Stimulated activated CD4-positive, alpha-beta T cell treated with anti-CD3 and anti-CD28 coated beads, Interleukin-1b, Interleukin-23, amount 100 ng/mL, for 48 hours (primary cell): ENCODE measurements at places on chromosomes 12 and 14.

GRCh38 chr14:99472937-99473336 is 7.7 kb downstream of the SETD3 start:
- no peak for DNase-seq

GRCh38 chr12:79162948-79163347 is 298.4 kb downstream of the SYT1 start:
- no peak for DNase-seq

GRCh38 chr14:84375235-84375634 is 1154.7 kb upstream of the FLRT2 start:
- no peak for DNase-seq

DNA sequence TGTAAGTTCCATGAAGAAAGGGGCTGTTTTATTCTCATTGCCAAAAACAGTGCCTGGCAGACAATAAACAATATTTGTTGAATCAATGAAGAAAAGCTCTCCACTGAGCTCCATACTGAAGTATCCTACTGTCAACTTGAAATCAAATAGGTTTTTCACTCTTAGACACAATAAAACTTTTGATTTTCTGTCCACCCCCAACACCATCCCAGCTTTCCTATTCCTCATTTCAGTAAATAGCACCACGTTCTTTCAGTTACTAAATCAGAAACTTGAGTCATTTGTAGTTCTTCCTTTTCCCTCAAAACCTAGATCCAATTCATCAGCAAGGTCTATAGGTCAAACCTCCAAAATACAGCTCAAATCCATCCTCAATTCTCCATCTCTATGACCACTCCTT is 113.3 kb downstream of the PTGER2 start:
- no peak for DNase-seq

DNA sequence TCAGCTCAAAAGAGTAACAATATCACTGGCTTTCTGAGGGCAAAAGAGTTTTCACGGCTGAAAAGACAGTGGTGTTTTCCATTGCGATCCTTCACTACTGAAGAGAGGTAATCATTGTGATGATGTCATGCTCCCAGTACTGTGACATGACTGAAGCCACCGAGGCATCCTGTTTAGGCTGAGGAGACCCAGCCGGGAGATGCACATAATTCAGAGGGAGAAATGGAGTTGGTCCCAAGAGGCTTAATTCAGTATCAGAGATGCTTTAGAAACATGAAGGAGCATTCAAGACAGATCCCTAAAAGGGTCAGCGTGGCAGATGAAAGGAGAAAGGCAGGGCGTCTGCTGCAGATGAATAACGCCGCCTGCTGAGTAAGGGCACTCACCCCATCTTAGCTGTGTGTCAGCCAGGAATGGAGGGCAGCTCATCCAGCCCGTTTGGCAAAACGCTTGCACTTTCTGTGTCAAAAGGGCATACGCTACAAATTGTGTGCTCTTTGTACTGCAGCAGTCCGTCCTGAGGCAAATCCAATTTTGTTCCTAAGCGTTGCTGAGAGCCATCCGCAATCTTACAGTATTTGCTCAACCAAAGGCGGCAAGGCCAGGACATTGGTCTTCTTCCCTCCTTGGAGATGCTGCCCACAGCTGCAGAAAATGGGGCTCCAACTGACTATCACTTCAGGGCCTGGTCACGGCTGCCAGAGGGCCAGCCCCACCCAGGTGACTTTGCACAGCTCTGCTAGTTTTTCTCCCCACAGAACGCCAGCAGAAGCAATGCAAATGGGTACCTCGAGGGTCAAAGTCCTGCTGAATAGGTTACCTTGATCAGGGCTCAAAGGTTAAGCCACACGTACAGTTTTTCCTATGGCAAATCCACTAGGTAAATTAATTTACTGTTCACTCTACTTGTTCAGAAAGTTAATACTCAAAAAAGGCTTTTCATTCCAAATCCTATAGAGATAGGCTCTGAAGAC is 23.5 kb downstream of the CCDC92 start:
- no peak for DNase-seq

DNA sequence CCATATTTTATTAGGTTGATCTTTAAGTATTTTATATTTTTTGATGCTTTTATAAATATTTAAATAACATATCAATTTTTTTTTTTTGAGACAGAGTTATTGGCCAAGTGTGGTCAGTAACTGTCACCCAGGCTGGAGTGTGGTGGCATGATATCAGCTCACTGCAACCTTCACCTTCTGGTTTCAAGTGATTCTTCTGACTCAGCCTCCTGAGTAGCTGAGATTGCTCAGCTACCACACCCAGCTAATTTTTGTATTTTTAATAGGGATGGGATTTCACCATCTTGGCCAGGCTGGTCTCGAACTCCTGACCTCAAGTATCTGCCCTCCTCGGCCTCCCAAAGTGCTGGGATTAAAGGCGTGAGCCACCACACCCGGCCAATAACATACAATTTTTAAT is 71.1 kb downstream of the FUT8 start:
- DNase-seq, result no peak

GRCh38 chr12:47602325-47602724 is 103.5 kb downstream of the RPAP3 start:
- no peak for DNase-seq

DNA sequence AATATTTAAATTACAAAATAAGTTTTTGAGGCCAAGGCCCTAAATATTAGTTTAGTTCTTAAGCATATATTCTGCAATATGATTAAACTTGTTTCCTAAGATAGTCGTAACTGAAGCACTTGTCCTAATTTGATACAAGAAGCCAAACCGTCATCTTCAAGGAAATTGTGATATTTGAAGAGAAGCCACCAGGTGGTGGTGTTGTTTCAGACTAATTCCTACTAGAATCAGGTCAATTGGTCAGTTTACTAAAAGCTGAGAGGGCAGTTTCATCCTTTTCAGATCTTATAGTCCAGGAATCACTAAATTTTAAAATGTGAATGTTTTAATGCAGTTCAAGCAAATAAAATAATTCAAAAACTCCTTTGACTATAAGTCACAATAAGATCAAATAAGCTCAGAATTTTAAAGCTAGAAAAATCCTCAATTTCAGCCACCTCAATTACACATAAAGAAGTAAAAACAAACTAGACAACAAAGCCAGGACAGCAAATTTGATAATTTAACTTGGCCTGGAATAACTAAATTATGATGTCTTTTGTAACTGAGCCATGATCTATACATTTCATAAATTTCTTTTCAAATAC is 7.1 kb upstream of the ARL1 start:
- DNase-seq, result no peak

DNA sequence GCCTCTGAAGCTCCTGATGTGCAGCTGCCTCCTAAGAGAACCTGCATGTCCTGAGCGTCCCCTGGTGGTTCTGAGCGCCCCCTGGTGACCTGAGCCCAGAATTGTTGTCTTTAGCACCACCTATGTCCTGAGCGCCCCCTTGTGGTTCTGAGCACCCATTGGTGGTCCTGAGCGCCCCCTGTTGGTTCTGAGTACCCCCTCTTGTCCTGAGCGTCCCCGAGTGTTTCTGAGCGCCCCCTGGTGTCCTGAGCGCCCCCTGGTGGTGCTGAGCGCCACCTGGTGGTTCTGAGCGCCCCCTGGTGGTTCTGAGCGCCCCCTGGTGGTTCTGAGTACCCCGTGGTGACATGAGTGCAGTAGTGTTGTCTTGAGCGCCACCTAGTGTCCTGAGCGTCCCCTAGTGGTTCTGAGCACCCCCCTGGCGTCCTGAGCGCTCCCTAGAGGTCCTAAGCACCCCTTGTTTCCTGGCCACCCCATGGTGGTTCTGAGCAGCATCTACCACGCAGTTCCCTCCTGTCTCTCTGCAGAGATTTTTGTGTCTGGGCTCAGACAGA is 782.5 kb downstream of the TMEM121 start:
- peak; percentile 98 for DNase-seq

DNA sequence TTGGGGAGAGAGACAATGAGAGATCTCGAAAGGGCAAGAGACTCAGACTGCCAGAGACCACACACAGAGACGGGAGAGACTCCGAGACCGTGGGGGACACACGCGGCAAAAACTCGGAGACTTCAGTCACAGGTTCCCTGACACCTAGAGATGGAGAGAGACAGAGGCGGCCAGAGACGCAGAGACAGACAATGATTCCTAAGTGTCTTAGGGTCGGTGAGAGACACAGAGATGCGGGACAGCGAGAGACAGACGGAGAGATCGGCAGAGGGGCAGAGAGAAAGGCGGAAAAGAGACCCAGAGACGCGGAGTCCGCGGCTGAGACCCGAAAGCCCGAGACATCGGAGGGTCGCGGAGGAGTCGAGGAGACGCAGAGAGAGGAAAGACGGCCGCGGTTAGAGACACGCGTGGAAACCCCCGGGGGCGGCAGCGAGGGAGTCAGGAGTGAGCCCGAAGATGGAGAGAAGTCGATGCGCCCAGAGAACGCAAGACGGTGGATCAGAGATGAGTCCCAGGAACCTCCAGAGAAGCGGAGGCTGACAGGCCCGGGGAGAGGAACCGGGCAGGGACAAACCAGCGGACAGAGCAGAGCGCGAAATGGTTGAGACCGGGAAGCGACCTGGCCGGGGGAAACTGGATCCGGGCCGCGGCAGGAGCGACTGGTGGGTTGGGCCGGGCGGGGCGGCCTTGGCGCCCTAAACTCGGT is 7.8 kb downstream of the LHX5 start:
- no peak for DNase-seq

- no peak for DNase-seq
Observed at GRCh38 chr12:30142301-30142700, 358.6 kb upstream of the TMTC1 start.

- DNase-seq, result no peak
Observed at GRCh38 chr12:29617407-29617803, 119.9 kb upstream of the OVCH1 start.
